ENCODE measurements at places on chromosomes 6 and 20.

- no peaks in the 10 kb centered on the region for H3K36me3 ChIP-seq
- H3K4me1 ChIP-seq, result no peaks in the 10 kb centered on the region
- H3K27me3 ChIP-seq, result no peaks in the 10 kb centered on the region
- no peak for DNase-seq
Observed at GRCh38 chr6:10763006-10763405, 15.4 kb downstream of the TMEM14B start.

DNA sequence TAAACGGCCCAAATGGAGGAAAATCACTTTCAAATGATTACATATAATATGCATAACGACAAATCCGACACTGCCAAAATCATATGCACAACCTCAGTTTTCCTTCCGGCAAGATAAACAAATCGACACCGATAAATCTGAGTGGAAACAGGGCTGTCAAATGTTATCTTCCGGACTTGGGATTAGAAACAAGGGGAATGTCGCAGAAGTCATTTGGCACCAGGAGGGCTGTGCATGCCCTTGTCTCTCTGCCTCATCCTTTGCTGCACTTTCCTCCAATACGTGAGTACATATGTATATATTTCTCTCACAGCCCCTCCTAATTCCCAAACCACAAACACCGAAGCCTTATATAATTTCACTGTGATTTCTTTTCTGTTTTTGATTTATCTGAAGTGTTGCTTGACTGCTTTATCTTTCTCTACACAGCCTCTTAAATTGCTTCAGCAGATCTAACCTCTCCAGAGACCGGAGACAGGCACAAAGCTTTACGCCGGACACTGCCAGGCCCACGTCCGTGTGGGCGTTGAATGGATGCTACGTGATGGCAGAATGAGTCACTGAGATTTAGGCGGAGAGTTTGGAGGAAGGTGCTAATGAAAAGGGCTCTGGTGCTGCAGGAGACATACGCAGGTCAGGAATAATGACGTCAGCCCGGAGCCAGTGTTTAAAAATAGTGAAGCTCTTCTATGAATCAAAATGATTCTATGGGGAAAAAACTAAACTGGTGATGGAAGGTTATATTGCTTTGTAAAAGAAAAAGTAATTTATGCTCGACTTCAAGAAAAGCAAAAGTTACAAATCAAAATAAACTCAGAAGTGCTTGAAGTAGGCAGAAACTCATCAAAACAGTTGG lies 21.0 kb upstream of the PRELID3B start:
- H3K36me3 ChIP-seq, result no peaks in the 10 kb centered on the region
- H3K4me3 ChIP-seq, result no peak overlapping the region
- DNase-seq, result no peak
- no peak overlapping the region for H3K27ac ChIP-seq
- no peaks in the 10 kb centered on the region for H3K27me3 ChIP-seq

DNA sequence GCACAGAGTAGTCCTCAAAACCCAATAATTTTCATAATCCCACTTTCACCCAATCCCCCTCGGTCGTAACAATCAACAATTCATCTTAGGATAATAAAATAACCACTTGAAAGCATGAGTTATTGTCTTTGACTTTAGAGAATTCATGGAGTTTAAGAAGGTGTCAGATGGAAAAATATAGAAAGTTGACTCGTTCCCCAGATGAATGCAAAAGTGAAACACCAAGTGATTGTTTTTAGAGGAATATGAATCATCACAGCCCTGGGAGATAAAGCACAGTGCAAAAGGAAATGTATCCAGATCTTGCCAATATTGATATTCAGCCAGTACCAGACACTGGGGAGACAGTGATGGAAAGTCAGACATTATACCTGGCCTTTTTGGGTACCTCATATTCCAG lies 860.5 kb downstream of the DHX35 start:
- no peaks in the 10 kb centered on the region for H3K27me3 ChIP-seq
- no peak for DNase-seq
- H3K36me3 ChIP-seq, result no peaks in the 10 kb centered on the region

GRCh38 chr6:72761761-72762160 lies 139.9 kb downstream of the KCNQ5 start:
- H3K27ac ChIP-seq, result no peak overlapping the region
- no peak overlapping the region for H3K4me3 ChIP-seq
- DNase-seq, result no peak

DNA sequence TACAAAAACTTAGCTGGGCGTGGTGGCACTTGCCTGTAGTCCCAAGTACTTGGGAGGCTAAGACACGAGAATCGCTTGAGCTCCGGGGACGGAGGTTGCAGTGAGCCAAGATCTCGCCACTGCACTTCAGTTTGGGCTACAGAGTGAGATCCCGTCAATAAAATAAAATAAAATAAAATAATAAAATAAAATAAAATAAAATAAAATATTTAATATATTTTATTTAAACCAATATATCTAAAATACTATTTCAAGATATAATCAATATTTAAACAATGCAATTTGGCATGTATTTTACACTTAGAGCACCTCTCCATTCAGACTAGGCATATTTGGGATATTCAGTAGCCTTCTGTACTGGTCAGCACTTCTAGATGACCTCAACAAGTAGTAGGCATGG lies 142.1 kb downstream of the FOXA2 start:
- H3K4me3 ChIP-seq, result no peak overlapping the region
- H3K27me3 ChIP-seq, result no peaks in the 10 kb centered on the region
- no peaks in the 10 kb centered on the region for H3K4me1 ChIP-seq
- no peaks in the 10 kb centered on the region for H3K36me3 ChIP-seq

GRCh38 chr6:37960139-37960935 lies 140.8 kb downstream of the ZFAND3 start:
- no peaks in the 10 kb centered on the region for H3K36me3 ChIP-seq
- DNase-seq, result no peak
- no peaks in the 10 kb centered on the region for H3K27me3 ChIP-seq
- H3K27ac ChIP-seq, result no peak overlapping the region
- H3K4me1 ChIP-seq, result peaks cover 3% of the 10 kb centered on the region

DNA sequence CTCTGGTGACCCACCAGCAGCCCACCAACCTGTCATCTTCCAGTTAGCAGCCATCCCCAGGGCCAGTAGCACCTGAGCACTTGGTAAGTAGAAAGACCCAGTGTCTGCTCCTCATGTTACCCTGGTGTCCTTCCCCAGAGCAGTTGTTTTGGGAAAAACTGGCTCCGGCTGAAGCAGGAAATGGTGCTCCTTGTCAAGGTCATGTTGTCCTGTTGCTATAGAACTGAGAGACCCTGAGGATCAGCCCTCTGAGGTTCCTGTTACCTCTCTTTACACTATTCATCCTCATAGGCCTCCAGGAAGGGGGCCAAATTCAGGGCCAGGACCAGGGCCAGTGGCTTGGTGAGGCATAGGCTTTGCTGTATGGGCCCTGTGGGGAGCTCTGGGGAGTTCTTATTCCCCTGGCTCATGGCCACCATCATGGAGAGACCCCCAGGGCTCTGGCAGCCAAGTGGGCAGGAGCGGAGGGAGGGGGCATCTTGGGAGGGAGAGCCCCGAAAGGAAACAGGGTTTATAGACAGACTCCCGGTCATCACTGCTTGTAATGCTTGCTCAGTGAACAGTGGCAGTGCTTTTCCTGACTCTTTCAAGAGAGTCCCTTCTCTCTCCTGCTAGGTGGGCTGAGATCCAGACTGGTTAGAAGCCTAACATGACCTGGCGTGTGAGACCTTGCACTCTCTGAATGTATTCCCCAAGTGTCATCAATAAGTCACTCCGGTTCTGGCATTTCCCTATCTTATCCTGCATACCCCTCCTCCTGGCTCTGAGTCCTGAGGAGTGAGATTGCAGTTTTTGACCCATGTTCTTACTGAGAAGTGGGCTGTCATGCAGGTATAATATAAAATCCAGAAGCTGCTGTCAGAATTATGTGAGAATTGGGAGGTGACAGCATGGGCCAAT lies 50.7 kb downstream of the PPARD start:
- no peaks in the 10 kb centered on the region for H3K36me3 ChIP-seq
- H3K27ac ChIP-seq, result no peak overlapping the region
- no peak overlapping the region for H3K4me3 ChIP-seq
- no peaks in the 10 kb centered on the region for H3K4me1 ChIP-seq
- no peaks in the 10 kb centered on the region for H3K27me3 ChIP-seq
- DNase-seq, result no peak

DNA sequence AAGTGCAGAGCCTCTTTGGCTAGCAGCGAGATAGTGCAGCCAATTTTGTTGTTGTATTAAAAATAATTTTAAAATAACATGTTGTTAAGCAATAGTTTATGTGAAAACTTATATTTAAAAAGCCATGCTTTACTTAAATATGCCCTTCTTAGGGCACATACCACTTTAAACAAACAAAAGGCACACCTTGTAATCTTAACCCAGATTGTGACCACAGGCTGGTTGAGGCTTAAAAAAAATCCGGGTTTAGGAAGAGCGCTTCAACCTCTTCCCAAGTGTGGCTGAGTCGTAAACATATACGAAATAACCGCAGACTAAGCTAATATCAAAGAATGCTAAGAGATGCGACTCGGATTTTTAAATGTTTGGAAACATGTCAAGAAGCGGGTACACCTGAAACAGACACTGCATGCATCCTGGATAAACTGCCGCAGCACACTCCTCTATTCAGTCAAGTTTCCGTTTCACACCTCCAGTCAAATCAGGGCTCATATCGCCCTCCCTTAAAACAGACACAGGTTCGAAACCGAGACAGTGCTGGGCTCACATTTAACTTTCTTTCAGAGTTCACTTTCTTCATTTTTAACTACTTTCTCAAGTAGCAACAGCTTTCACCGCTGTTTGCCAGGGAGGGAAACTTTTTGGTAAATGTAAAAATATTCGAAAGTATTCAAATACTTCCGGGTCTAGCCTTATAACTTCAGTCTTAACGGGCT lies 1.5 kb downstream of the DEK start:
- H3K27me3 ChIP-seq, result no peaks in the 10 kb centered on the region
- DNase-seq, result no peak
- no peak overlapping the region for H3K27ac ChIP-seq
- H3K36me3 ChIP-seq, result no peaks in the 10 kb centered on the region

DNA sequence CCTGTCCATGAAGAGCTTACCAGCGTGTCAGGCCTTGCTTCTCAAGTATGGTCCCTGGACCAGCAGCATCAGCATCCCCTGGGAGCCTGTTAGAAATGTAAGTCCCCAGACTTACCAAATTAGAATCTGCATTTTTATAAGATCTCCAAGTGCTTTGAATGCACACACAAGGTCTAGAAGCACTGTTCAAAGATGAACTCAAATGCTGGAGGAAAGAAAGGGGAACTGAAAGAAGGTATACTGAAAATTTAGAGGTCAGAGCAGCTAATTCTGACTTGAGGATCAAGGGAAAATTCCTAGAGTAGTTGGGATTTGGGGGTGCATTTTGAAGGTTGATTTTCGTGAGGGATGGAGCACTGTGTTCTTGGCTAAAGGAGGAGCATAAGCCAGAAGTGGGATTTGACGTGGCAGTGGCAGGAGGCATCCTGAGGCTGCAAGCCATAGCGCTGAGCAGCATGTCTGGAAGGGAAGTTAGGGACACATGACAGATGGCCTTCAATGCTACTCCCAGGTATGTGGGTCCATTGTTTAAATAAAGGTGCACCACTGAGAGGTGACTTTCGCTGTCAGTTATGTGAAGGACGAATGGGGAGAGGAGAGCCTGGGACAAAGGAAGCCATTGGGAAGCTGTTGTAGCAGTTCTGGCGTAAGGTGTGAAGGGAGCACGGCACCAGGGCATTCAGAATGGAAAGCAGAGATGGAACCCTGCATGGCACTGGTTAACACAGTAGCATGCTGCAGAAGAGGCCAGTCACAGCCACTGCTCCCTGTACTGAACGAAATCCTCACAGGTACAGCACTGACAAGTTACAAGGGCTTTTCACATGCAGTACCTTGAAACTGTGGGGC lies 36.2 kb downstream of the ARMC2 start:
- H3K27me3 ChIP-seq, result no peaks in the 10 kb centered on the region
- no peaks in the 10 kb centered on the region for H3K36me3 ChIP-seq
- no peak overlapping the region for H3K27ac ChIP-seq
- H3K4me1 ChIP-seq, result no peaks in the 10 kb centered on the region

DNA sequence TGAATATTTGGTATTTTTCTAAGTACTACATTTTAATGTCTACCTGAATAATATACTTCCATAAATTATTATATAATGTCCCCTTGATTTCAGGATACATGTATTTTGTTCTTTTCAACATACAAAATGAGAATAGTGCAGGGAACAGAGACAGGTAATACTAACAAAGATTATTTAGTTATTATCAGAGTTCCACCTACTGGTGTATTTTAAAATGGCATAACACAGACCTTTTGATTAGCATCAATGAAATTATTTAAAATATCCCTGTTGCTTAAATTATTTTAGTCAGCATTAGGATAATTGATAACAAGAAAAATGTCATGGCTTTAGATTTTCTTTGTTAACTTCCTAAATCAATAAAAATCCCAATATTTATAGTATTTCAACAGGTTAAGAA lies 184.0 kb downstream of the PRDM13 start:
- no peaks in the 10 kb centered on the region for H3K27me3 ChIP-seq
- no peaks in the 10 kb centered on the region for H3K36me3 ChIP-seq
- DNase-seq, result no peak
- H3K27ac ChIP-seq, result no peak overlapping the region
- H3K4me1 ChIP-seq, result no peaks in the 10 kb centered on the region
- no peak overlapping the region for H3K4me3 ChIP-seq

All from aorta (tissue), 5 donors.